EL (cell line): ENCODE measurements at places on chromosomes 3 and 15.
A peak's percentile ranks its signal among the peaks of the same experiment; 100 is the strongest.

DNA sequence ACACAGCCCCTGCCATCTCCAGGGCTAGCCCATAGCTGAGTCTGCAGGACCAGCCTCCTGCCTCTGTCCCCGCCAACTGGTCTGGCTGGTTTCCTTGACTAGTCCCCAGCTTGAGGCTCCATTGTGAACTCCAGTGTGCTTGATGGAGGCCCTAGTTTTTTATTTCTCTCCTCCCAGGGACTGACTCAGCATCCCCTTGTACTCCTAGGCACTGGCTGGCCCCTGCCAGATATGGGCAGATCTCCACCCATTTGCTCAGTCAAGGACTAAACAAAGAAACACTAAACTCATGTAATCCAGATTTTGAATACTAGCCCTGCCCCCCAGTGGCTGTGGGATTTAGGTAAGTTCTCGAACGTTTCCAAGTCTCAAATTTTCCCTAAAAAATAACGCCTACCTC lies 415.4 kb upstream of the RORA start:
- DNase-seq, result no peak

GRCh38 chr15:39362821-39363561 lies 217.9 kb upstream of the THBS1 start:
- DNase-seq, result peak; percentile 97

GRCh38 chr3:12317914-12318313 lies 29.0 kb downstream of the PPARG start:
- DNase-seq, result no peak

DNA sequence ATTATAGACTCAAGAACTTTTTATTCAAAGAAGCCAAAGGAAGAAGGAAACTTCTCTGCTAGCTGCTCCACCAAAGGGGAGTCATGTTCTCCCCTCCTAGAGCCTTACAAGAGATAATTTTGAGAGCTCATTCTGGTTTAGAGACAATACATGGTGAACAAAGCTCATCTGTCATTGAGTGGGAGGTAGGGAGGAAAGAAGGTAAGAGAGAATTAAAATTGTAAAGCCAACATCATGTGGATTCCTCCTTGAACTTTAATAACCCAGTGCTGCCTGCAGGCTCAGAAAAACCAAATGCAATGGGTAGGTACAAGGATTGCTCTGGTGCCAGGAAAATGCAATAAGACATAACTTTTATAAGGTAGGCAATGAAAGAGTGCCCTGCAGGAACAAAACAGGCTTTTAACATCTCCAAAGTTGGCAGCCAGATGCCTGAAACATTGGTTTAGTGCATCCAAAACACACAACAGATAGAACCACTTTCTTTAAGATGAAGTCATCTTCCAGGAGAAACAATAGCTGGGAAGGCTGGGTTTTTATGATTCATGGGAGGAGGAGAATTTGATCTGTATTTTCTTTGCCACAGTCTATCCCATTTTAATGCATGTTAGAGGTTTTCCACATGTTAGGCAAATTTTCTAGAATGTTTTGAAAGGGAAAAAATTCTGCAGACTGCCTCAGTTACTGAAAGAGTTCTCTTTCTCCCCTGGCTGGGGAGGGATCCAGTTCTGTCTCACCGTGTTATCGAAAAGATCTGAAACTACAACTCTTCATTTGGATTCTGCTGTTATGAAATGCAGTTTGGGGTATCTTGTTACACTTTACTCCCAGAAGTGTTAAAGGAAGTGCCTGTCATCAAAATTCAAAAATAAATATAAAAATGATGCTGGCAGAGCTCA lies 11.3 kb upstream of the ARHGEF3 start:
- no peak for DNase-seq

DNA sequence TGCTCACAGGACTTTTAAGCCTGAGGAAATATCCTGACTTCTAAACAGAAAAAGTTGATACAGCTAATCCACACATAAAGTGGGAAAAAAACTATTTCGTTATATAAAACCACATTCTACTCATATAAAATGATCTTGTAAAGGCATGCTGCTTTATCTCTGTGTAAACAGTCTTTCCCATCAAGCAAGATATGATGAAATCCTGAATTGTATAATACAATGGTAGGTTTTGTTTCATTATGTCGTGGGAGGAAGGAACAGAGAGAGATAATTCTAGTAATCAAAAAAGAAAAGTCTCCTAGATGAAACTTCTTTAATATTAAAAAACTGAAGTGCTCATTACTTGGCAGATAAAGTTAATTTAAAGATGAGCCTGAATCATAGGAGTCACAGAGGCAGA lies 92.6 kb upstream of the SNTN start:
- no peak for DNase-seq

GRCh38 chr3:158827773-158828172 lies 25.9 kb downstream of the MFSD1 start:
- DNase-seq, result no peak

GRCh38 chr3:136653628-136654027 lies 98.5 kb downstream of the STAG1 start:
- no peak for DNase-seq

- peak; percentile 63 for DNase-seq
Measured at GRCh38 chr15:56927816-56928215, 9.4 kb downstream of the TCF12 start.
